ENCODE measurements at places on chromosomes 4 and X.

GRCh38 chr4:961351-962230 lies 11.8 kb downstream of the DGKQ start:
- no peak for DNase-seq

GRCh38 chr4:174036576-174036975 lies 246.9 kb downstream of the FBXO8 start:
- DNase-seq: no peak

DNA sequence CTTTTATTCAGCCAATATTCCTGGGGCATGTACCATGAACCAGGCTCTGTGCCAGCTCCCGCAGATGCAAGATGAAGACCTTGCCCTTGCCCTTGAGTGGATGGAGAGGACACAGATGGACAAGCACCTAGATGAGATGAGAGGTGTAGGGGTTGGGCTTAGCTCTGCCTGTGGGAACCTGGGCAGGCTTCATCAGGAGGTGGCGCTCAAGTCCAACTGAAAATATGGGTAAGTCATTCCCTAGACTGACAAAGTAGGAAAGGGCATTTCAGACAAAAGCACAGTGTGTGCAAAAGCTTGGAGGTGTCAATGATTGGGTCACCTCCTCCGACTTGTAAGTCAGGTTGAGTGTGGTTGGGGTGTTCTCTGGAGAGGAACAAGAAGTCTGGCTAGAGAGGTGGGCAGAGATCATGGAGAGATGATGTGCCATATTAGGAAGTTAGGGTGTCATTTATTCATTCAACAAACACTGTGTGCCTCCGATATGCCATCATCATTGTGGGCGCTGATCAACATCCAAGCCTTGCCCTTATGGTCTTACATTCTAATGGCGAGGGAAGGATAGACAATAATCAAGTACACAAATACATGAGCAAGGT lies 64.6 kb downstream of the ANAPC4 start:
- peak; percentile 81 for DNase-seq

DNA sequence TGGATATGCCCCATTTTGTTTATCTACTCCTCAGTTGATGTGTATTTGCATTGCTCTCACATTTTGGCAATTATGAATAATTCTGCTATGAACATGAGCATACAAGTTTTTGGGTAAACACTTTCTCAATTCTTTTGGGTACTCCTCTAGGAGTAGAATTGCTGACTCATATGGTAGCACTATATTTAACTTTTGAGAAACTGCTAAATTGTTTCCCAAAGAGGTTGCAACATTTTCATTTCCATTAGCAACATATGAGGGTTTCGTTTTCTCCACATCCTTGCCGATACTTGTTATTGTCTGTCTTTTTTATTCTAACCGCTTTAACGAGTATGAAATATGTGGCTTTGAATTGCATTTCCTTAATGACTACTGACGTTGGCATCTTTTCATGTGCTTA lies 185.4 kb downstream of the TSPAN5 start:
- DNase-seq: no peak

GRCh38 chr4:46503739-46504138 lies 113.8 kb upstream of the GABRA2 start:
- no peak for DNase-seq

GRCh38 chr4:141684785-141685184 lies 48.4 kb downstream of the IL15 start:
- DNase-seq: peak; percentile 64

- no peak for DNase-seq
Measured at GRCh38 chrX:25016938-25017598, 1.3 kb upstream of the ARX start.

DNA sequence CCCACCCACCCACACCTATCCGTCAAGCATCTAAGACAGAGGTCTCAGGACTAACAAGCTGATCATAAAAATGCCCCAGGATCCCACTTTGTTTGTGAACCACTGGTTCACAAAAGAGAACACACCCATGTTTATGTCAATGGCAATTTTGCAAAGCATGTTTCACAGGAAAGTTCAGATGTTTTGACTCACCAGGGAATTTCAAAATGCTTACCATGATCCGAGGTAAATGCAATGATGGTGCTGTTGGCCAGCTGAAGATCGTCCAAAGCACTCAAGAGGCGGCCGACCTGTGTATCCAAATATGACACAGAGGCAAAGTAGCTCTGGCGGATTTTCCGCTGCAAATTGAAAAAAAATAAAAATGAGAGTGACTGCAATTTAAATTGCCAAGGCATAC lies 15.0 kb downstream of the IDS start:
- no peak for DNase-seq

DNA sequence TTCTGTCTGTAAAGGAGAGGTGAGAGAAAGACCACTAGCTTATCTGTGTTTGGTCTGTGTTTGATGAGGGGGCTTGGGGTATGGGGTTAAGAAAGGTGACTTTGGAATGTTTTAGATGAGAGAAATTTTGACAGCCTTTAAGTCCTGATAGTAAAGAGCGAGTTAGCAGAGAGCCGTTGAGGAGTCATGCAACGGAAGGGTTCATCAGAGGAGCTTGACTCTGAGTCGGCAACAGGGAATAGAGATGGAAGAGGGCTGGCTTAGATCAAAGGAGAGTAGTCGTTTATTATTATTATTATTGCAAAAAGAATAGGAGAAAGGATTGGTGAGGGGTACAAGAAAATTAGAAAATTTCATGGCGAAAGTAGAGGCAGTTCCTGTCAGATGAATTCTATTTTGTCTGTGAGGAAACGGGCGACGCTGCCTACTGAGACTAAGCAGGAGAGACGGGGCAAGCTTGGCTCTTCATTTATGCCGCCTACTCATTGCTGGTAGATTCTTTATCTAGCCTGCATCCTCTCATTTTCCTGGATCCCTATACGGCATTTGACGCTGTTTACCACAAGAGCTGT lies 473 bp upstream of the VAMP7 start:
- no peak for DNase-seq

- no peak for DNase-seq
Measured at GRCh38 chrX:23731951-23732350, 11.1 kb downstream of the ACOT9 start.

DNA sequence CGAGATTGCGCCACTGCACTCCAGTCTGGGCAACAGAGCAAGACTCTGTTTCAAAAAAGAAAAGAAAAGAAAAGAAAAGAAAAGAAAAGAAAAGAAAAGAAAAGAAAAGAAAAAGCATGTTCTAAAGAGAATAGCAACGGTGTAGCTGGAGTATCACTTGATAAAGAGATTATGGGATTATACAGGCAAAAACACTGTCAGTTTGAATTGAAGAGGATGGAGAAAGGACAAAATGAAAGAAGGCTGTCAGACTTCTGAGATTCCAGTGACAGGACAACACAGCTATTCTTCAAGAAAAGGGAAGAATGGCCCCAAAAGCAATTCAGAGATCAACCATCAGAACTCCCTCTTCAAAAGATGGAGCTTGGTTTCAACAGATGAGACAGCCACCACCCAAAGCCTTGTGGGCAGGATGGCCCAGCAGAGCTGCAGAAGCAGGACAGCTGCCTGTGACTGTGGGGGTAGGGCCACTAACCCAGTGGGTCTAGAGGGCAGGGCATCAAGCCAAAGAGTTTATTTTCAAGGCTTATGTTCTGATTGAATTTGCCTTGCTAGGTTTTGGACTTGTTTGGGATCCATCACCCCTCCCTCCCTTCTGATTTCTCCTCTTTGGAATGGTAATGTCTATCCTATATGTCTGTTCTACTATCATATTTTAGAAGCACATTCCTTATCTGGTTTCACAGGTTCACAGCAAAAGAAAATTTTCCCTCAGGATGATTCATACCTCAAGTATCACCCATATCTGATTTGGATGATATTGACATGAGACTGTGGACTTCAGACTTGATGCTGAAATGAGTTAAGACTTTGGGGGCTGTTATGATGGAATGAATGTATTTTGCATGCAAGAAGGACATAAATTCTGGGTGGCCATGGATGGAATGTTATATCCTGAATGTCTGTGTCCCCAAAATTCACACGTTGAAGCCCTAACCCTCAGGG lies 17.5 kb downstream of the RFC1 start:
- DNase-seq: peak; percentile 33

- DNase-seq: peak; percentile 85
Measured at GRCh38 chr4:97498875-97499274, 644.4 kb downstream of the STPG2 start.

DNA sequence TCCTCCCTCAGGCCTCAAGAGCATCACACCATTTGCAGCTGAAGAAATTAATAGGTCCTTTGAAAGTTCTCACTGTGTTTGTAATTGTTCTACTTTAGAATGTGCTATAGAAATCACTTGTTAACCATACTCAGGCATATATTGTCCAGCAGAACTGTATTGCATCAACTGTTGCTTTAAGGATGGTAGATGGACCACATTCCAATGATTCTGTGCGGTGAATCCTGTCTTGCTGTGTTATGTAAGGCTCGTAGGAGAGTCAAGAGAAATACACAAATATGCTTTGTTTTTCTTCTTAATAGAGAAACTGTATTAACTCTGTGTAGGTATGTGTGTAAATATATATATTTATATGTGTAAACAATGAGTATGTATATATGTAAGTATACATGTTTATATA lies 6.3 kb upstream of the ADGRA3 start:
- no peak for DNase-seq

DNA sequence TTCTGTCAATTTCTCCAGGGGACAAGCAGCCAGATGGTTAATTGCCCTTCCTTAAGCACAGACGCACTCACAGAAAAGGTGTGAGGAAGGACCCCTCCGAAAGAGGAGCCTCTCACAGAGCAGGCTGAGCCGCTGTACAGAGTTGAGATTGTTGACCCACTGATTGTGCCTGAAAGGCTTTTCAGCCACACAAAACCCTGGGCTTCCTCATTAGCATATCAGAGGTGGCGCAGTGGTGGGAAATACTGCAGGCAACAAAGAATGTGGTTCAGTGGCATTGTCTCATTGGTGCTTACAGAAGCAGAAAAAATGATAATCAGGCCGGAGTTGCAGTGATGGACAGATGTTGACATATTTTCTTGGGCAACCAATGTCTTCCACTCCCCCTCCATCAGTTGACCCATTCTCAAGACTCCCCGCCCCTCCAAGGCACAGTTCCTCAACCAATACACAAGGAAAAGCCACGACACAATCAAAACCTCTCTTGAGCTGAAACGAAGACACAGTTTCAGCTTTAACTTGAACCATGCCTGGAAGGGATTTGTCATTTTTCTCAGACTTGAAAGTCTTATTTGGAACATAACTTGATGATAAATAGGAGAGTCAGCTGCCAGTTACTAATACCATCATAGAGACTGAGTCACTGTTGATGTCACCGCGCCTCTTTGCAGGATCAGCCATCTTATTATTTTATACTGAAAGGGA lies 53.1 kb downstream of the ATXN3L start:
- peak; percentile 11 for DNase-seq

DNA sequence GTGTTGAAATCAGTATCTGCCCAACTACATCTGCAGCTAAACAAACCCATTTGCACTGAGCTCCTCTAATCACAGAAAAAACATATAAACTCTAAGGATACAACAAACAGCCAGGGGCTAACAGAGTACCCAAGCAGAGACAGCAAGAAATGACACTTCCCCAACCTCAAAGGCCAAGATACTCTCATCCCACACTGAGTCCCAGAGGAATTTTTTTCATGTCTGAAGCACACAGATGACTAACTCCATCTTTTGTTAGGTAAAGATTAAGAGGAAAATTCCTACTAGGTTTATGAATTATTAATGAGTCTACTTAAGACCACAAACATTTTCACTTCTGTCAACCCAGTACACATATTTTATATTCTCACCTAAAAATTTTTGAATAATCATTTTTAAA lies 31.6 kb downstream of the SEPSECS start:
- peak; percentile 81 for DNase-seq

DNA sequence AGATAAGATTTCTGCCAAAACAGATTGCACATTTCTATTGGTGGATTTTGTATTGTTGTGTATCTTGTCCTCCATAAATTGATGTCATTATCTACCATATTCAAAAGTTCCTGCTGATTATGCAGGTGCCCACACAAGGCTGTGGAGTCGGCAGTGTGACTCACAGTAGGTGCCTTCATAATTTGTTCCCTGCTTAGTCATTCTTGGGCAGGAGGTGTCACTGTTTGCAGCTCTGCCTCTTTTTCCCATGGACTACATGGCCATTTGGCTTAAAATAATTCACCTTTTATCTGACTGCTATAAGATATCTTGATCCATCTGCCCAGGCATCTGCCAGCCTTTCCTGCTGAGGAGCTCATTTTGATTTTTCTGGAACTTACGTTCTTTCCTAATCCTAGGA lies 33.6 kb upstream of the ENPEP start:
- peak; percentile 41 for DNase-seq

DNA sequence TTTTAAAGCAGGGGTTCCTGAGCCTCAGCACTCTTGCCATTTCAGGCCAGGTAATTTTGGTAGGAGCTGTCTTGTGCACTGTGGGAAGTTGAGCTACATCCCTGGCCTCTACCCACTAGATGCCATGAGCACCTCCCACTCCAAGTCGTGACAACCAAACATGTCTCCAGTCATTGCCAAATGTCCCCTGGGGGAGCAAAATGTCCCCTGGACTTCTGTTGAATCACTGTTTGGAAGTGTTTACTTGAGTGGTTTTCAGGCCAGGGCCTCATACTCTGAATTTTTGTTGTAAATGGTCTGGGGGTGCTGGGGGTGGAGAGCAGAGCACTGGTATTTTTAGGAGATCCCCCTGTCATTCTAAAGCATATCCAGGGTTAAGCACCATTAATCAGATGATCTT lies 3.2 kb downstream of the PDK3 start:
- DNase-seq: no peak

- DNase-seq: no peak
Measured at GRCh38 chrX:122046226-122046625, 998.8 kb downstream of the GLUD2 start.

GRCh38 chr4:120960656-120961267 lies 38.2 kb upstream of the PRDM5 start:
- DNase-seq: no peak

Data from kidney tubule cell (primary cell).